ENCODE measurements at places on chromosomes 7 and 10. TPM values are rescaled to one million over a fixed set of nuclear protein-coding genes. Genes with fewer than 3 reads are reported as not detected.
A peak's percentile ranks its signal among the peaks of the same experiment; 100 is the strongest.

DNA sequence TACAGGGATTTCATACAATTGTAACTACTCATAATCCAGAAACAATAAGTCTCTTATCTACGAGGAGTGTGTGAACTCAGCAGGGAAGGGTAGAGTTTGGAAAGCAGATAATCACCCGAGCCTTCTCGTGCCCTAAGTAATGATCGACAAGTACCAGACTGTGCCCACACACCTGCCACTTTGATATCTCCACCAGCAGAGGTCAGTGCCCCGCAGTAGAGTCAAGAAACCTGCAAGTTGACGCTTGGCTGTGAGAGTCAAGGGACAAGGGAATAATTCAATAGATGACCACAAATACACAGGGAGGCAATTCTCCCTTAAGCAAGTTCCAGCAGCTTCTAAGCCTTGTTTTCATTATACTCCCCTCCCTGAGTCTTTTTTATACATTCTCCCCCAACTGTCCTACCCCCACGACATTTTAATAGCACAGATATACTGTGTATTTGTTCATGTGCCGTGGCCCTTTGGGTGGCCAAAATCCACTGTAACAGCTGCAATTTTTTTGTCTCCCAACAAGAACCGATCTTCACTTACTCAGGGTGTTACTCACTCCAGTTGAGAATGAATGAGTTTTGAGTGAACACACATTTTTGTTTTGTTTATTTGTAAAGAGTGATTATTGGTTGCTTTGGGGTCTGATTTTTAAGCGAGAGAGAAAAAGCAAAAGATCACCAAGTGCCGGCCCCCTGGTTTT, 106.9 kb upstream of the RHEB start:
- H3K4me3 ChIP-seq, result no peak overlapping the region
- no peaks in the 10 kb centered on the region for H3K27me3 ChIP-seq
- H3K27ac ChIP-seq, result no peak overlapping the region
- no peak for DNase-seq

DNA sequence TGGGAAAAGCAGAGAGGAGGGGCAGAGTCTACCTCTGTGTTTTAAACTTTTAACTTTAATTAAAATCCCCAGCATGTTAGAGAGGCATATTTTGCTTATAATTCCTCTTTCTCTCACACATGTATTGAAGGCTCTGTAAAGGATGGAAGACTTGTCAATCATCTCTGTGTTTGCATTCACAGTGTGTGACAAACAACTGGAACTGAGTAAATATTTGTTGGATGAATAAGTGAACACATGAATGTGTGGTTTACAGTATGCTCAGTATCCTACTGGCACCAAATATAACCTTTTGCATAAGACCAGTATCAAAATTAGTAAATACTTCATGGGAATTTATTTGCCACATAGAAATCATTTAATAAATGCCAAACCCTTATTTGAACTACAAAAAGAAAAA, 829.0 kb downstream of the GRID1 start:
- no peak overlapping the region for H3K27ac ChIP-seq
- no peak for DNase-seq
- H3K4me1 ChIP-seq, result no peaks in the 10 kb centered on the region
- H3K36me3 ChIP-seq, result no peaks in the 10 kb centered on the region
- H3K4me3 ChIP-seq, result no peak overlapping the region

GRCh38 chr7:76201732-76202665, at the start of gene SRRM3:
TSS of gene SRRM3 (plus strand) at chr7:76201896. CDS start at chr7:76235067, 33,171 bp downstream.
- H3K36me3 ChIP-seq, result no peaks in the 10 kb centered on the region
- no peak within 1 kb of the TSS for H3K27ac ChIP-seq
- peak within 1 kb of the TSS; percentile 20 for H3K4me3 ChIP-seq
- H3K27me3 ChIP-seq, result no peaks in the 10 kb centered on the region
- H3K4me1 ChIP-seq, result no peaks in the 10 kb centered on the region

The SLC39A12 gene
- not detected for total RNA-seq

- DNase-seq, result no peak
- H3K27ac ChIP-seq, result no peak overlapping the region
- no peak overlapping the region for H3K4me3 ChIP-seq
- H3K4me1 ChIP-seq, result no peaks in the 10 kb centered on the region
- H3K27me3 ChIP-seq, result no peaks in the 10 kb centered on the region
Observed at GRCh38 chr10:78458983-78459638, 425.4 kb downstream of the RPS24 start.

The IL6 gene
- 4.9 TPM for total RNA-seq

The MPP7 gene
- total RNA-seq, result 59.1 TPM

DNA sequence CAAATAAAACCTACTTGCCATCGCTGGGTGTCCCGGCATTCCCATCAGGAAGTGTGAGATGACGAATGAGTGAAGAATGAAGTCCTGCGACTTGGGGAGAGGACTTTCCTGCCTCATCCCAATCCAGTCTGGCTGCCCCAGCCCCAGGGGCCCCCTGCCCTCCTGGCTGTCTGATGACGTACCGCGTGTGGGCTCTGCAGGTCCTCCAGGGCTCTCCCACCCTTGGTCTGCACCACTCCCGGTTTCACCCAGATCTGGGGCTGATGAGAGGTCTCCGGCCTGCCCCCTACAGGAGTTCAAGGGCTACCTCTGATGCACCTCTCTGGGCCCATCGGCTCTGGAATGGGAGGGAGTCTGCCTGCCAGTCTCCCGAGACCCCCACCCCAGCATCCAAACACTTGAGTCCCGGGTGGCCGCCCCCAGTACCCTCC, 9.8 kb downstream of the ATP6V1F start:
- no peak overlapping the region for H3K4me3 ChIP-seq
- DNase-seq, result no peak
- H3K27me3 ChIP-seq, result no peaks in the 10 kb centered on the region

DNA sequence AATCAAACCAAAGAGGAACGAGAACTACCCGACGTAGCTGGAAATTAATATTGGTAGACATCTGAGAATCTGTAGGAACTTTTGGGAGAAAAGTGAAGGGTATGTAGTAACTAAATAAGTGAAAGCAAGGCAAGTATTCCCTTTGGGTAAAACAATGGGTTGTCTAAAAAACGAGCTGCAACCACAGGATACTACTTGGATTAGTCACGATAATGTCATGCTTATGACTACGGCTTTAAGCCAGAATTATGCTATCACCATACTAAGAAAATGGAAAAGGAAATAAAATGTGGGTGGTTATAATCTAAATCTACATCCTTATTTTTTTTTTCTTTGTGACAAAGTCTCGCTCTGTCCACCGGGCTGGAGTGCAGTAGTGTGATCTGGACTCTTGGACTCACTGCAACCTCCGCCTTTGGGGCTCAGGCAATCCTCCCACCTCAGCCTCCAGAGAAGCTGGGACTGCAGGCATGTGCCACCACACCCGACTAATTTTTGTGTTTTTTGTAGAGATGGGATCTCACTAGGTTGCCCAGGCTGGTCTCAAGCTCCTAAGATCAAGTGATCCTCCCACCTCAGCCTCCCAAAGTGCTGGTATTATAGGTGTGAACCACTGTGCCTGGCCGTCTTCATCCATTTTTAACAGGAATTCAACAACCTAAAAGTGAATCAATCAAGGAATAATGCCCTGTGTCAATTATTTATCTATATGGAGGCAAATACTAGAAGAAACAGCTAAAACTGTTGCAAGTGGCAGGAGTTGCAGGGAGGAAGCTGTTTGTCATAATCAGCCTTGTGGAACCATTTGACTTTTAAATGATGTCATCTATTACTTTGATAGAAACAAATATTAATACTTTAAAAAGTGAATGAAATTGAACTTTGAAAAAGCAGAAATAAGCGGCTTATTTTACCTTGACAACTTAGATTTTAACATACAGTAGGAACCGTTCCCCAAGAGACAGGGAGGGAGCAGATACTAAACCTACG, 189.3 kb downstream of the PRPF18 start:
- no peak overlapping the region for H3K27ac ChIP-seq
- H3K4me3 ChIP-seq, result no peak overlapping the region
- H3K4me1 ChIP-seq, result no peaks in the 10 kb centered on the region

The ACHE gene
- total RNA-seq, result 3.2 TPM

GRCh38 chr7:153322991-153323390, 563.4 kb downstream of the ACTR3B start:
- H3K4me3 ChIP-seq, result no peak overlapping the region
- H3K27me3 ChIP-seq, result no peaks in the 10 kb centered on the region
- DNase-seq, result no peak
- H3K36me3 ChIP-seq, result no peaks in the 10 kb centered on the region

- no peak overlapping the region for H3K4me3 ChIP-seq
- H3K27ac ChIP-seq, result peak overlapping the region; percentile 2
- H3K36me3 ChIP-seq, result no peaks in the 10 kb centered on the region
- no peaks in the 10 kb centered on the region for H3K27me3 ChIP-seq
- DNase-seq, result no peak
Observed at GRCh38 chr10:13820964-13821337, 234.2 kb downstream of the PRPF18 start.
